NCI-H1930 (cell line): ENCODE measurements at places on chromosomes 3 and 15.

DNA sequence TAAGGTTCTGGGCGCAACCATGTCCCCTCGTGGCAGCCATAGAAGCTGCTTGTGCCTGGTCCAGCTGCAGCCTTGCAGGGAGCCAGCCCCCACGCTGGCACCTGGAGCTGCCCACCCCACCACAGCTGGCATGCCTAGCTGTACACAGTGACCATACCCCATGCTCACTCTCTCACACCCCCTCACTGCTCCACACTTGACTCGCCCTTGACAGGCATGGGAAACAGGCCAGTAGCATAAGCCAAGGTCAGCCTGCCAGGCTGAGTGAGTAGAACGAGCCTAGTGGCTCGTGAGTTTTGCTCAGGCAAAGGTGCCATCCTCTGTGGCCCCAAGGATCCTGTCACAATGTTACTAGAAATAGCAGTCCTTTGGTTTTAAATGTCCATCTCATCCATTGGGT, 52.7 kb upstream of the CADM2 start:
- no peak for DNase-seq

GRCh38 chr15:43515741-43516140, 1.7 kb upstream of the MAP1A start:
- no peak for DNase-seq

GRCh38 chr15:31173790-31174450, 72.4 kb upstream of the TRPM1 start:
- no peak for DNase-seq

DNA sequence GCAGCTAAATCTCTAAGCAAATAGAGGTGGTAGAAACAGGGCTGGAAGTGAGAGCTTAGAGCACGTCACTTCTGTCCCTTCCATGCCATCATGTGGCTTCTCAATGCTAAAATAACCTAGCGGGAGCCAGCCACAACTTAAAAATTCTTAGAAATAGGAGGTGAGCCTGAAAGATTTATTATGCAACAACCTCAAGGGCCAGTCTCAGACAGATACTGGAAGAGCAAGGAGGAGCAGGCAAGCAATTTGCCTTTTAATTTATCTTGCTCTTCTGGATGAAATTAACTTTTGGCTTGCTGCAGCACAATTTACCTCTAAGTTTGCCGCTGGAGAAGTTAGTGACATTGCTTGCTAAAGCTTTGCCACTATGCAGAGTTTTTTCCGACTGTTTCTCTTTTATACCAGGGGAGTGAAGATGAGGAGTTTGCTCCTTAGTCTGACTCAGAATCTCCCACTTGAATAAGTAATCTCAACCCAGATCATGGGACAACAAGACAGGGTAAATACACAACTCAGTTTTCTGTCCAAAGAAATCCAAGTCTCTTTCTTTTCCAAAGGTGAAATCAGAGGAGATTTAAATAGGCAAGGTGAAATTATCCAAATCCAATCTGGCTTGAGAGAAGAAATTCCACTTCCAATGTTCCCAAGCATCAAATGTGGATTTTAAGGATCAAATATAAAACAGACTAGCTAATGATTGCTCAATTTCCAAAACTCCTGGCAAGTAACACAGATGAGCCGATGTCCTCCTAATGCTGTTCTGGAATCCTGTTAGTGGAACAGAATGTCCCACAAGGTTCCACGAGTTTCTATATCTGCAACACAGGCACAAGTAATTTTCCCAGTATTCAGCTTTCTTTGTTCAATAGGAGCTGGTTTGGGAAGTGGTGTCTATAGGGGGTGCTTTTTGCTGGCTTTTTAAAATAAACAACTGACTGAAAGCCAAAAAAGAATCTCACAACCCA, 329.4 kb upstream of the RORA start:
- DNase-seq = no peak

- DNase-seq = no peak
Observed at GRCh38 chr3:196440041-196440537, 7.9 kb upstream of the UBXN7 start.

DNA sequence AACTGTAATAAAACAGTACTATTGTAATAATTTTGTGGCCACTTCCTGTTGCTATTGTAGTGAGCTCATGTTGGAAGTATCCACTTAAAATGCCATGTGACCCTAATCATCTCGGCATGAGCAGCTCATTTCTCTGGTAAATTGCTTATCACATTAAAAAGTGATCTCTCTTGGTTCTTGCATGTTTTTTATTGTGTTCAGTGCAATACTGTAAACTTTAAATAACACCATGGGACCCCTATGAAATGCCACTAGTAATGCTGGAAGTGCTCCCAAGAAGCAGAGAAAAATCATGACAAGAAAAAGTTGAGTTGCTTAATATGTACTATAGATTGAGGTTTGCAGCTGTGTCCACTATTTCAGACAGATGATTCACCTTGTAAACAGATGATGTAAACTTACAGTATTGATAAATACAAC, 45.6 kb downstream of the NMD3 start:
- DNase-seq = peak; percentile 54

DNA sequence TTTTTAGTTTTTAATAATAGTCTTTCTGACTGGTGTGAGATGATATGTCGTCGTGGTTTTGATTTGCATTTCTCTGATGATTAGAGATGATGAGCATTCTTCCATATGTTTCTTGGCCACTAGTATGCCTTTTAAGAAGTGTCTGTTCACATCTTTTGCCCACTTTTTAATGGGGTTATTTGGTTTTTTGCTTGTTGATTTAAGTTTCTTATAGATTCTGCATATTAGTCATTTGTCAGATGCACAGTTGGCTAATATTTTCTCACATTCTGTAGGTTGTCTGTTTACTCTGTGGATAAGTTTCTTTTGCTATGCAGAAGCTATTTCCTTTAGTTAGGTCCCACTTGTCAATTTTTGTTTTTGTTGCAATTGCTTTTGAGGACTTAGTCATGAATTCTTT, 185.4 kb downstream of the SUCNR1 start:
- DNase-seq = no peak

GRCh38 chr3:74661672-74662071, 47.2 kb upstream of the CNTN3 start:
- DNase-seq = no peak

DNA sequence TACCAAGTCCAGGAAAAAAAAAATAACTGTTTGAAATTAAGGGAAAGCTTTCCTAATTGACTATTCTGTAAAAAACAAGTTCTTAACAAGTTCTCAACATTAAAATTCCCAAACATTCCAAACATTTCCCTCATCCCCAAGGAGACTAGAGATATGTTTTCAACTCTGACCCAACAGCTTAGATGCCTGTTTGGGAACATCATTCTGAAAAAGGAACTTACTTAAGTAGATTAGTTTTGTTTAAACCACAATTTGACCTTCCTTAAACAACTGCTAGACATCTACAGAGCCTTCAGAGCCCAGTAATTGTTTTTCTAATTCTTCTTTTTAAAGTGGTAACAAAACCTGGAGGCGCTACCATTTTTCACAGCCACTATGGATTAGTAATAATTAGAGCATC, 12.8 kb downstream of the UBR1 start:
- DNase-seq = no peak

- no peak for DNase-seq
Observed at GRCh38 chr15:62886431-62887071, 156.0 kb upstream of the TPM1 start.

GRCh38 chr3:173553635-173554280, 156.2 kb downstream of the NLGN1 start:
- no peak for DNase-seq

DNA sequence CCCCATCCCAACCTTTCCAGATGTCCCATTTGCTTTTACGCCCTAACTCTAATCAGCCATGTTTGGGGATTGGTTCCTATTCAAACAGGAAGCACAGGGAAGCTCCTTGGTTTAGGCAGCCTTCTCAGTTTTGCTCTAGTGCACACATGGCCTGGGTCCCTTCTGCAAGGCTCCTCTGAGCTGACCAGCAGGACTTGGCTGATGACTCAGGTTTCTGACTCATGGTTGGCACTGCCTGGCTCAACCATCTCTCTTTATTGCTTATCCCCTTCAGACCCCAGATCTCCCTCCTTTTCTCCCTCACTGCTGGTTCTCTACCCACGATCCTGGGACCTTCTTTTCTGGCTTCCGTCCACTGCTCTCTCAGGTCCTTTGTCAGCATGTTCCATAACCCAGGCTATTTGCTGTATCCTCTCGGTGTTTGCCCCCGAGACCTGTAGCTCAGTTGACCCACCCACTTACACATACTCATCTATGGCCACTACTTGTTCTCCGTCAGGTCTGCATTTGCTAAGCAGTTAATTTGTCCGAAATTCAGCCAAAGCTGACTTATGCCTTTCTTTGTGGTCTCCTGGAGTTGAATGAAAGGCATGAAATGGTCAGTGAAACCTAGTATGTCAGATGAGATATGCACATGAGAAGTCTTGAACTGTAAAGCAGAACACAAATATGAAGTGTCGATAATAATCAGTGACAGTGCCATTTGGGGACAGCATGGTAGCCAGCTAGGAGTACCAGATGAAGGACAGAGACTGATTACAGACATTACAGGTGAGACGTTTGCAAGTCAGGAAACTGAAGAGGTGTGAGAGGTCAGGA, 323.5 kb upstream of the ROPN1 start:
- no peak for DNase-seq

DNA sequence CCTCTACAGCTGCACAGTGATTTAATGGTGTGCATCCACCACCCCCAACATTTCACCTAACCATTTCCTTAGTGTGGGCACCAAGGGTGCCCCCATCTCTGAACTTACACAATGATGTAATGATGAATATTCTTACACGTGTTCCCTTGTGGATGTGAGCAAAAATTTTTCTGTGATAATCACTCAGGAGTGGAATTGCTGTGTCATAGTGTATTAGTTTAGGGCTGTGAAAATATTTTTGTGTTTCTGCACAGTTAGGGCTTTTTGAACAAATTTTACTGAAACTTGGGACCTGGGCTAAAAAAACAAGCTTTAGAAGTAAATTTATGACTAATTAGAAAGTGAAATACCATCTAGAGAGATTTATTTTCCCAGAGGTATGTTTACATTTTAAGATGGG, 134.5 kb upstream of the CCNL1 start:
- DNase-seq = no peak

GRCh38 chr3:190826018-190826417, 36.5 kb downstream of the GMNC start:
- no peak for DNase-seq

- no peak for DNase-seq
Observed at GRCh38 chr3:83523470-83524073, 1435.2 kb upstream of the CADM2 start.

- DNase-seq = no peak
Observed at GRCh38 chr3:194142156-194142910, 6.4 kb downstream of the HES1 start.

GRCh38 chr15:90230071-90230494, 3.7 kb downstream of the CIB1 start:
- DNase-seq = no peak
